ENCODE measurements at places on chromosomes 16 and 17.

- peak; percentile 81 for DNase-seq
These were observed 390 bp downstream of the MNT start for GRCh38 chr17:2400474-2400866.

DNA sequence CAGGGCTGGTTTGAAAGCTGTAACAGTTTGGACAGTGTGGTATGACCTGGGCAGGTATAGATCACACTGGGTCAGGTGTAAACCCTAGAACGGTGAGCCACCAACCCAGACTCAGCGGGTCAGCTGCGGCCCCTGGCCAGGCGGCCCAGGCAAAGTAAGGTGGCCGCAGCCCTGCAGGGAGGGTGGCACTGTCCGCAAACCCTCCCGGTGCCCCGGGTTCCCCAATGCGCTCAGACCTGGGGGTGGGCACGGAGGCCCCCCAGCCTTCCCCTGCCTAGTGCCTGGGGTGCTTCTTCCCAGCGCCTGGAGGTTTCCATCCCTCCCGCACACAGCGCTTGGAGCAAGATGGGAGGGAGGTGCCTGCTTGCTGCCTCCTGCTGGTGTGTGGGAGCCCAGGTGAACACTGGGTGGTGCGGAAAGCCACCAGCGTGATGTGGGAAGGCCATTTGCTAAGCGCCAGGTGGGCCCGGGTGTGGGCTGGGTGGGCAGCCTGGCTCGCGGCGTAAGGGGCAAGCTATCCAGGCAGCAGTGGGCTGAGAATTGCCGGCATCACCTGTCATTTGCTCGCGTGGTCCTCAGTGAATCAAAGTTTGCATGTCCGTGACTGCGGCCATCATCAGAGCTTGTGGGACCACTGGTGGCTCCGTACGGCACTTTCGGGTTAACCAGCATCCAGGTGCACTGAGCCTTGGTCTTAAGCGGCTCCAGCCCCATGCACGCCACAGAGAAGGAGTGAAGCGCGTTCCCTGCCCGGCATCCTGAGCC, 47.3 kb upstream of the GNG13 start:
- no peak for DNase-seq

DNA sequence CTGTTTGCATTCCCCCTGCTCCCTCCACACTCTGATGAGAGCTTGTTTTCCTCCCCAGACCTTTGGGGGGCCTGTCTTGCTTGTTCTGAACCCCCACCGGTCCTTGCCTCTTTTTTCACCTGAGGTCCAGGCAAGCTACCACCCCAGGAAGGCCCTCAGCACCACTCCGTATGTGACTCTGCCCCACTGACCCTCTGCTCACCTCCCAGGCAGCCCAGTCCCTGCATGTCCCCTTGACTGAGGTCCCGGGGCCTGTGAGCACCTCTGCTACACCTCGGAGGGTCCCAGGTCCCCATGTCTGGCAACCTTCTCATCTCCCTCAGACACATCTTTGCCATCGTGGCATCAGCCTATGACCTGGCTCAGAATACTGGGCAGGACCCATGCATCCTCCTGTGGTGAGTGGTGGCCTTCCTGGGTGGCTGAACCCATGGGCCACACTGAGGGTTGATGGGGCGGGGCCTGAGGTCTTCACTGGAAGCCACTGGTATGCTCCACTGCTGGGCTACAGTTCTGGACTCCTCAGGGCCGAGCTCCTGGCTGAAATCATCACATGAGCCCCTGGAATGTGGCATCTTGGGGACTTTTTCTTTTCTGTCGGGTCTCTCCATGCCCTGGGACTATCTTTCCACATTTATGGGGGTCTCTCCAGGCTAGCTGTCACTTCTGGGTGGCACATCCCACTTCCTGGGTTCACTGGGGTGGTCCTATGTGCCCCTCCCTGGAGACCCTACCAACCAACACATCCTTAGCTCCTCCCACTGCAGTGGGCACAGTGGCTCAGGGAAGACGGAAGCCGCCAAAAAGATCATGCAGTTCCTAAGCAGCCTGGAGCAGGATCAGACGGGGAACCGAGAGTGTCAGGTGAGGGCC, 3.5 kb downstream of the MYO15B start:
- DNase-seq, result no peak

GRCh38 chr17:6096201-6097004, 26.2 kb downstream of the WSCD1 start:
- no peak for DNase-seq

GRCh38 chr16:19751478-19752385, 33.7 kb downstream of the IQCK start:
- no peak for DNase-seq

- no peak for DNase-seq
These were observed 263.4 kb downstream of the BCAS3 start for GRCh38 chr17:60941028-60941427.

DNA sequence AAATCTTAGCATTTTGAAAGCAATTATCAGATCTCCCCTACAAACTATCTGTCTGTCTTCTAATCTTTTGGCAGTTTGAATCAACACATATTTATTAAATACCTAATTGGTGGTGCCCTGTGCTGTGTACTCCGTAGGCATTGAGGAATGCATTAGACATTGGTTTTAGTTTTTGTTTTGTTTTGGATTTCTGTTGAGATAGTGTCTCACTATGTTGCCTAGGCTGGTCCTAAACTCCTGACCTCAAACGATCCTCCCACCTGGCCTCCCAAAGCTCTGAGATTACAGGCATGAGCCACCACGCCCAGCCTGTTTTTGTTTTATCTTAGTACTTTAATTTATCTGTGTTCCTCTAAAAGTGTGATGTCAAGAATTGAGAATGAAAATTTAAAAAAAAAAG, 124.8 kb upstream of the RBL2 start:
- no peak for DNase-seq

DNA sequence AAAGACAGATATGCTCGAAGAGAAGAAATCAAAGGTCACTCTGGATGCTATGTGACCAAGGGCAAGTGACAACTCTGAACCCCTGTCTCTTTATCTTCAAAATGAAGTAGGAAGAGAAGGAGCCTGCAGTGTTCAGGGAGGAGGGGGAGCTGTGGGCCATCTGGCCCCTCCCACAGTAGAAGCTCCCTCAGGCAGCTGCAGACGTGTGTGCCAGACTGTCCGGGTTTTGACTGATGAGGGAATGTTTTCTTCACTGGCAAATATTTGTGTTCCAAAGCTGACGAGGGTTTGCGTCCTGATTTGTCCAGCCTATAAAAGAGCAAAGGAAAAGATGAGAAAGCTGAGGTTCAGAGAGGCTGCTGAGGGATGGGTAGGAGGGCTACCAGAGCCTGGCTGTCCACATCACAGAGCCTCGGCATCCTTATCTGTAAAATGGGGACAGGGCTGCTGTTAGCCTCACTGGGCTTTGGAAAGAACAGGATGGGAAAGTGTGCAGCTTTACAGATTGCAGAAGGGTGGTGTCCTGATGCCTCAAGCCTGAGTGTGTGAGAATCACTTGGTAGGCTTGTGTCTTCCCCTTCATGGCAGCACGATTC, 1.8 kb upstream of the GINS2 start:
- no peak for DNase-seq

DNA sequence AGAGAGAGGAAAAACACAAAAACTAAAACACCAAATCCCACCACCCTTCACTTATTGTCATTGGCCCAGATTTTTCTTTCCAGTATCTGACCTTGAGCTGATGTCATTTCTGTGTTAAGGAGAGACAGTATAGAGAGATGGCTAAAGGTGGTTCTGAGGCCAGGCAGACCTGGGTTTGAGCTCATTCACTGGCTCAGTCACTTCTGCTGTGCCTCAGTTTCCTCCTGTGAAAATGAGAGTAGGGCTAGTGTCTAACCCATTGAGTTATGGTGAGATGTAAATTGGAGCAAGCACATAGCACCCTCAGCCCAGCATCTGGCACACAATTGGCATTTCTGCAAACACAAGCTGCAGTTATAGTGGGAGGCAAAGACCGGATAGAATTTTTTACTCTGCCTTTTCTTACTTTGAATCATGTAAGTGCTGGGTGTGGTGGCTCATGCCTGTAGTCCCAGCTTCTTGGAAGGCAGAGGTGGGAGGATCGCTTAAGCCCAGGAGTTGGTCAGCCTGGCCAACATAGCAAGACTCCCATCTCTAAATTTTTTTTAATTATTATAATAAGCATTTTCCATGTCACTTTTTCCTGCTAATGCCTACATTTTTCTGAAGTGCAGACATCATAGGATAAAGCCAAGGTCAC, 6.4 kb upstream of the KIFC3 start:
- no peak for DNase-seq

- DNase-seq, result no peak
These were observed 197.2 kb downstream of the RGS9 start for GRCh38 chr17:65334406-65334805.

DNA sequence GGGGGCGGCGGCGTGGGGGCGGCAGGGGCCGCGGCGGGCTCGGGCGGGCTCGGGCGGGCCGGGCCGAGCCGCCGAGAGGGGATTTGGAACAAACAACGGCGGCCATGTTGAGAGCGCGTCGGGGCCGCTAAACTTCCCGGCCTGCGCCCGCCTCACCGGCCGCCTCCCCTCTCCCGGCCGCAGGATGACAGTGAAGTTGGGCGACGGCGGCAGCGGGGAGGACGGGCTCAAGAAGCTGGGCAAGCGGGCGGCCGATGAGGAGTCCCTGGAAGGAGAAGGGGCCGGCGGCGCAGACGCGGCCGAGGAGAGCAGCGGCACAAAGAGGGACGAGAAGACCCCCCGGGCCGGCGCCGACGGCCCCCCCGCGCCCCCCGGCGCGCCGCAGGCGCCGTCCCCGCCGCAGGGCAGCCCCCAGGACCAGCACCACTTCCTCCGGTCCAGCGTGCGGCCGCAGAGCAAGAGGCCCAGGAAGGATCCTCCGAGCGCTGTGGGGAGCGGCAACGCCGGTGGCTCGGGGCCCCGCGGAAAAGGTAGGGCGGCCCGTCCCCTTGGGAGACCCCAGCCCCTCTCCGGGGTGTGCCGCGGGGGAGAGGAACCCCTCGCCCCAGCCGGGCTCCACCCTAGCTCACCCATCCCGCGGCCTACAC, 2.4 kb downstream of the CRAMP1 start:
- peak; percentile 52 for DNase-seq

DNA sequence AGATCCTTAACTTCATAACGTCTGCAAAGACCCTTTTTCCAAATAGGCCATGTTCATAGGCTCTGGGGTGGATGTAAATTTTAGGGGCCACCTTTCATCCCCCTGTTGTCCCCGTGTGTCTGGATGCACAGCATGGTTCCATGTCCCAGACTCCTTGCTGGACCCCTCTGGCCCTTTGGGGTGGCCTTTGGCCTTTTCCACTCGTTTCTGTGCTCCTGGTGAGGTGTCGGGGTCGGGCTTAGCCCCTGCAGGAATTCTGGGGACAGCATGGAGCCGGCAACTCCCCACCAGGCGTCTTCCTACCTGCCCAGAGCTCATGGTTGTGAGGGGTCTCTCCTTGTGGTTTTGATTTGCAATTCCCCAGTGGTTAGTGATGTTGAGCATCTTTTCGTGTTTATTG, 183.5 kb downstream of the SEC14L1 start:
- DNase-seq, result no peak

GRCh38 chr17:43983515-43984411, 20.7 kb upstream of the NAGS start:
- DNase-seq, result peak; percentile 82

DNA sequence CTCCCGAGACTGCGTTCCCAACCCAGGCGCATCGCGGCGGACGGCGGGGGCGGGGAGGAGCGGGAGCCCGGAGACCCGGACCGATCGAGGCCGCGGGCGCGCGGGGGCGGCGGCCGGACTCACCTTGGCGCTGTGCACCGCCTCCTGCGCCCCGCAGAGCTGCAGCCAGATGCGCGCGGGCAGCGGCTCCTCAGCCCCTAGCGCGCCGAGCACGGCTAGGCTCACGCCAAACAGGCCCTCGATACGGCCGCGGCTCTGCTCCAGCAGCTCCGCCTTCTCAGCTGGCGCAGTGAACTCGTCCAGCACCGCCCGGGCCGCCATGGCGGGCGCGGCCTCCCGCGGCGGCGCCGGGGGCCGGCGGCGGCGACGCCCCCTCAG, 339 bp downstream of the N4BP1 start:
- peak; percentile 66 for DNase-seq

GRCh38 chr16:66286527-66286926, 80.0 kb upstream of the CDH5 start:
- DNase-seq, result no peak

DNA sequence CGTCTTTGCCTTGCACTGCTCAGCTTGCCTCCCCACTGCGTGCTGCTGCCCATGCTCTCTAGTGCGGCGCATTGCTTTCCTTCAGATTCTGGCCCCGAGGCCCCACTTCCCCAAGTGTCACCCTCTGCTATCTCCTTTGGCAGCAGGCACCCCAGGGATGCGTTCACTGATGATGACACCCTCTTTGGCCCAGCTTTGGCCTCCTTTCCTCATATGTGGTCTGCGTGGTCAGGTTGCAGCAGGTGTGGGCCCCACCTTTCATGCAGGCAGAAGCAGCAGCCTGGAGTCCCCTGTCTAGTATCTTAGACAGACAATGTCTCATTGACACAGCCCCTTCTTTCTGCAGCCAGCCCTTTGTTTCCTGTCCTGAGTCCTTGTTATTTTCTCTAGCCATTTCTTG, 4.8 kb upstream of the CCL3 start:
- DNase-seq, result no peak

DNA sequence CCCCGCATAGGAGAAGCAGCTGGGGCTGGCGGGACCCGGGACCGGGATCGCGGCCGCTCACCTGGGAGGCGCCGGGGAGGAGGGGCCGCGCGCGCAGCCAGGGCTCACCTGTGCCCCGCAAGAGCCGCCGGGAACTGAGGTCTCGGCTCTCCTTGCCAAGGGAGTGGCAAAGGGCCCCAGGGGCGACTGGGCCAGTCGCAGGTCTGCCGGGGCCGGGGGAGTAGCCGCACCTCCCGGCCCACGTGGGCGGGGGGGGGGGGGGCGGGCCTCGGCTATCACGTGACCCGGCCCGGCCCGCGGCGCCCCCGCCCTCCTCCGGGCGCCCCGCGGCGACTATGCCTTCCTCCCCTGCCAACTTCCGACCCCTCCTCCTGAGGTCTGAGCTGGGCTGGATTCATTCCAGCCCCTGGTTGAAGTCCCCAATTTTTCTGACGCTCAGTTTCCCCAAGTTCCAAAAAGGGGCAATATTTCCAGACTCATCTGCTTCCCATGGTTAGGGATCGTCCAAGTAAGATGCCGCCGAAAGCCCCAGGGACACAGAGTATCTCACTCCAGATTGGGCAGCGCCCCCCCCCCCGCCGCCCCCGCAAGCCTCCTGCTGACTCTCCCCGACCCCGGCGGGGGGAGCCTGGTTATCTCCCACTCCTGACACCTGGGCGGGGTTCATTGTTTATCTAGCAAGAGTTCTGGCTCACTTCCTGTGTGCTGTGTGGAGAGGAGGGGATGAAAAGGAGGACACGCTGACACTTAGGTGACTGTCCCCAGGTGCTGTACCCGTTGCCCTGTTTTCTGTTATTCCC, at the start of gene TMC6:
Gene TMC6, minus strand, starts transcription at position 205 of the 800 bp plus-strand sequence. CDS start 1,923 bp downstream, outside the sequence.
- DNase-seq, result peak; percentile 89

- DNase-seq, result peak; percentile 14
These were observed 582.6 kb upstream of the CDH5 start for GRCh38 chr16:65783709-65784474.

Data from H1 (cell line).